ENCODE measurements at places on chromosomes 3 and 15.
A peak's percentile ranks its signal among the peaks of the same experiment; 100 is the strongest.

DNA sequence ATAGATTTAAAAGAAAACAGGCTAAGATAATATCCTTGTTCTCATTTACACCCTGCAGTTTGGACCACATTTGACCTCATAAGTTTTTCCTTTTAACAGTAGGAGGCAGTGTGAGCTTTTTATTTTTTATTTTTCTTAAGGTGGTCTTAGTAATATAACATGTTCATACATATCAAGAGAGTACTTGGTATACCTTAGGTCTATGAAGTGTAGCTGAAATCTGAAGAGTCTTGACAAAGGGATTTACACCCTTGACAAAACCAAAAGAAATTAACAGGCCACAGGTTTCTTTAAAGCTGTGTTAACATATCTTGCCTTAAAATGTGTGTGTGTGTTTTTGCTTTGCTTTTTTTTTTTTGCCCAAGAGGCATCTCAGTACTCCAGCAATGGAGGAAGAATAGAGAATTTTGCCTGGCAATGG is 3.2 kb downstream of the RAP2B start:
- peak; percentile 44 for DNase-seq

DNA sequence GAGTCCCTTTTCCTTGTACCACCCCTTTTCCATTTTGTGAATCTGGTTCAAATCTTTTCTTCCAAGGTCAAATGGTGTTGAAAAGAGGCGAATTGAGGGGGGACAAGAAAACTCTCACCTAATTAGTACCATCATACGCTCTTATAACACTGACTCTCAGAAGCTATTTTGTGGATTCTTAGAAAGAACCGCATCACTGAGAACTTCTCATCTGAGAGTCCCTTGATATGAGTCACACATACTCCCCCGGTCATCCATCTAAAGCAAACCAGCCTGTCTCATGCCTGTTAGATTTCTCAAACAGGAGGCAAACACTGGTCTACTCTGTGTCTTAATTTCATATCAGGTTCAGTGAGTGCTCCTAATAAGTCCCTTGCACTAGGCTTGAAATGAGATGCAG is 76.5 kb upstream of the SPRED1 start:
- DNase-seq: peak; percentile 82

DNA sequence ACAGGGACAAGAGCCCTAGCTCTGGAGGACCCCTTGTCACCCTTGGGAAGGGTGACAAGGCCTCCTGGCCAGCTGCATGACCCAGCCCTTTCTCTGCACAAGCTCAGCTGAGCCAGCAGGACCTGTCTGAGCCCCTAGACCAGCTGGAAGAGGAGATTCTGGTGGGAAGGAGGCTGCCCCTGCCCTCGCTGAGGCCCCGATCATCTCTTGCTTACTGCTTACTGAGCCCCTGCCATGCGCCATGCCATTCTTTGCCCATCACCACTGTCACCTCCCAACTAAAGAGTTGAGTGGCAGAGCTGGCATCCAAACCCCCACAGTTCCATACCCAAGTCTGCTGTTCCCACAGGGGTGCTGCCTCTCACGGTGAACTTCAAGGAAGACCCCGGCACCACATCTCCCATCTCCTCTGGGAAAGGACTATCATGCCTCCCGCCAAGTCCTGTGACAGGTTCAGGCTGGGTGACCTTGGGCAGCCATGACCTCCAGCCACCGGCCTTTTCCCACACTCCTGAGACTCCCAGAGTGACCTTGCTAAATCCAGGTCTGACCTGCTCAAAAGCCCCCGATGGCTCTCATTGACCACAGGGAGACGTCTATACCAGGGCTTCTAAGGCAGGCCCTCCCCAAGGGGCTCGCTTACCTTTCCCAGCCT is 34.0 kb downstream of the ACSBG1 start:
- no peak for DNase-seq

- no peak for DNase-seq
Measured at GRCh38 chr3:13009132-13009945, 63.9 kb downstream of the IQSEC1 start.

DNA sequence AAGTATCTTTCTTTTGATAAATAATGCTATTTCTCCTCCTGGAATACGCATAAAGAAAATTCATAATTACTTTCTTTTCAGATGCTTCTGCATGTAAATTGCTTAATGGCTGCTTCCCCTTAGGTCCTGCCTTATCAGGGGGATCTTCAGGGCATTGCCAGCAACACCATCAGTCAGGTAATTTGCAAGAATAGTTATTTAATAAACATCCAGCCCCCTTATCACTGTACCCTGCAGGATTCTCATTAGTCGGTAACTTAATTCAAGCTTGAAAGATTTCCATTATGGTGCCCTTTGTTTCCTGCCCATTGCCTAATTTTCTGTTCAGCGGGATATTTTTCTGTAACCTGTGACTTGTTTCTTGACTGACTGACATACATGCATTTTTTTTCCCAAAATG is 414.5 kb downstream of the MFSD1 start:
- DNase-seq: no peak

DNA sequence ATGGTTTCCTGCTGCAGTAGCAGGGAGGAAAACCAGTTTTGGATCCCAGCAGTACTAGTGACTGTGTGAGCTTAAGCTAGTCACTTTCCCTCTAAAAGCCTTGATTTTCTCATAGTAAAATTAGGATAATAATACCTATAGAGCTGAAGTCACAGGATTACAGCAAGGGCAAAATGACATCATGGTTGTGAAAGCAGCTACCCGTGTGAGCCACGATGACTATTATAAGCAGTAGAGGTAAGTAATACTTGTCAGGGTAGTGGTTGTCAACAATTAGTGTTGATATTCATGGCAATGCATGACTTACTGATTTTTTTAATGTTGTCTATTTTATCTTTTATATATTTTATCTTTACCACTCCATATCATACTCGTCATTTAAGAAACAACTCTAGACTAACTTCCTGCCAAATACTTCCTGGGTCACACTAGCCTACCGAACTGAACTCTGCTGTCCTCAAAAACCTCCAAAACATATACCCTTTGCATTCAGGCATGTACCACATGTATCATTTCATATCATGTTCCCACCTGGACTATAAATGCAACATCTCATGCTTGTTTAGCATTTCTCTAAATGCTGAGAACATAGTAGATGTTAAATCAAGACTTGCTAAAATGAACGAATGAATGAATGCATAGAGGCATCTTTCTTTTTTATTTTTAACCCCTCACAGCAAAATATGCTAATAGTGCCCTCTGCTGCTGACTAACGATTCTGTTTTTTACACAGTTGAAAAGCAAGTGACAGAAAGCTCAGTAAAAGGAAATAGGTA is 172.6 kb downstream of the P3H2 start:
- DNase-seq: peak; percentile 69

DNA sequence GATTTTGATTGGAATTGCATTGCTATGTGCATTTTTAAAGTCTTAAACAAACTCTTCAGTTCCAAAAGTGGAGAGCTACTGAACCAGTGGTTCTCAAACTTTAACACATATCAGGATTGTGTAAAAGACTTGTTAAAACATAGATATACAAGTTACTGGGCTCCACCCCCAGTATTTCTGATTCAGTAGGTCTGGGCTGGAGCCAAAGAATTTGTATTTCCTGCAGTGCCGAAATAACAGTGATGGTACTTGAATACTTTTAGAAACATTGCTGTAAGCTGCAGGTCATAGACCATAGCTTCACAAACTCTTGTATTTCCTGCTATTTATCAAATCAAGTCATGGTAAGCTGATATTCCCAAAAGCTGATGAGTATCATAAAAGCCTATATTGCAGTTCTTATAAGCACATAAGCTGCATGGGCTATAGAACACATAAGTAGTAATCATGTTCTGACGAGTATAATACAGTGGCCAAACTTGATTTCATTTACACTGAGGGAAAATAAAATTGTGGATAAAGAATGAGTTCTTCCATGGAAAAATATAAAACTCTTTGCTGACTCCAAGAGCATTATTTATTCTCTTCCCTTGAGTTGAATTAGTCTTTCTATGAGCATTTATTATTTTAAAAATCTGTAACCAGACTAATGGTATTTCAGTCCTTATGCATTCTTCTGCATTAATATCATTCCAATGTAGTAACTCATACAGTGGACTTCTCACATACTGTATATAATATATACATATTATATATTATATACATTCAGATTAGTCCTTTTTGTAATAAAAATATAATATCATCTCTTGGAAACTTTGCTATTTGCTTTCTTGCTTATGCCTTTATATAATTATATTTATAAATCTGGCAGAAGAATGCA is 550.5 kb upstream of the AGTR1 start:
- DNase-seq: peak; percentile 78

Measured in adipocyte (in vitro differentiated cells).